ENCODE measurements at places on chromosomes 16 and 17.

DNA sequence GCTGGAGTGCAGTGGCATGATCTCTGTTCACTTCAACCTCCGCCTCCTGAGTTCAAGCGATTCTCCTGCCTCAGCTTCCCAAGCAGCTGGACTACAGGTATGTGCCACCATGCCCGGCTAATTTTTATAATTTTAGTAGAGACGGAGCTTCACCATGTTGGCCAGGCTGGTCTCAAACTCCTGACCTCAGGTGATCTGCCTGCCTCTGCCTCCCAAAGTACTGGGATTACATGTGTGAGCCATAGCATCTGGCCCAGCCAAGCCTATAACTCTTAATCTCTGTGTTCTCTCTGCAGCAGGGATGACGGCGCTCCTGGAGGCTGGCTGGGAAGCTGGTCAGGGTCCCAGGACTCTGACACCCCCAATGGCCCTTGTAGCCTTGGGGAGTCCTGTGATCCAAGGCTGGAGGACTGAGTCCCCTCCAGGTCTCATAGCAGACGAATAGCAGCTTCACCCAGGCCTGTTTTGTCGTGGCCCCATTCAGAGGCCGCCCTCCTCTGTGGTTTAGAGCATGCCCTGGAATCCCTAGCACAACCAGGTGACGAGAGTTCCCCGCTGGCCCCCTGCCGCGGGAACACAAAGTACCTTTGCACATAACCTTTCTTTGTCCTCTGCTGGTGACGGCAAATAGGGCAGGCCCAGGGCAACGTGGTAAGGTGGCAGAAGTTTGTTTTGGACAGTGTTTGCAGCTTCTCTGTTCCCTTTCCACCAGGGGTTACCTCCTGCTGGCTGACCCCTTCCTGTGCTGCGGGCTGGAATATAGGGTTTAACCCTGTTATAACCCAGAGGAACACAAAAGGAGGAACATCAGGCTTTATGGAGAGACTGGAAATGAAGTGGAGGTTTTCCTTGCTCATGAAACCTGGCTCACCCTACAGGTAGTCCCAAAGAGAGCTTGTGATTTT lies 43.0 kb upstream of the TOB1 start:
- DNase-seq = no peak

- no peak for DNase-seq
These were observed 37.8 kb upstream of the LHX1 start for GRCh38 chr17:36899250-36900159.

GRCh38 chr17:63932721-63933120 lies 590 bp upstream of the CD79B start:
- DNase-seq = no peak

DNA sequence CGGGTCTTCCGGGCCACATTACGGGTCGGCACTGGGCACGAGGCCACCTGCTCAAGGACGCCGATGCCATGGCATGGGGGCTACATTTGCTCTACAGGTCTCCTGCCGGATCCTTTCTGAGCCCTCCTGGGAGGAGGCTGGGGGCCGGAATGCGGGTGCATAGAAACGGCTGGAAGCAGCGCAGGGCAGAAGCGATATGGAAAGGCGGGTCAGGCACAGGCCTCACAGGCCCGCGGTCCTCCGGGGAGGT lies 28.4 kb downstream of the AXIN1 start:
- DNase-seq = no peak

DNA sequence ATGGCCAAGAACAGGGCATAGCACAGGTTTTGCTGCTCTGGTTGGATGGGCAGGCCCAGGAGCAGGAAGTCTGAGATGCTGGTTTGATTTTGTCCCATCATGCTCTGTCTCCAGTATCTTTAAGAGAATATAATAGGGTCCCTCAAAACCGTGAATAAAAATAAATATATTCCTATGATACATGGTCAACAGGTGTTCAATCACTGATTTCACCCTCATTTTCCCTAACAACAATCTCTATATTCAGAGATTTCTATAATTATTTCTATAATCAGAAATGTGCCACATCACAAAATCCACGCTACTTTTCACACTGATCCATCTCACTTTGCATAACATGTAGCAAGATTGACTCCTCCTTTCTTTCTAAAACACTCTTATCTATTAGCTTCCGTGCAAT lies at the start of gene OR1E2:
Gene OR1E2 (minus strand): TSS at position 101 of the 400 bp plus-strand sequence. CDS start 0 bp downstream, at position 101.
- DNase-seq = no peak

GRCh38 chr17:4605826-4606225 lies 21.5 kb downstream of the SMTNL2 start:
- DNase-seq = no peak

Measured in HCT116 (cell line).